ENCODE measurements at places on chromosomes 6 and 20.

DNA sequence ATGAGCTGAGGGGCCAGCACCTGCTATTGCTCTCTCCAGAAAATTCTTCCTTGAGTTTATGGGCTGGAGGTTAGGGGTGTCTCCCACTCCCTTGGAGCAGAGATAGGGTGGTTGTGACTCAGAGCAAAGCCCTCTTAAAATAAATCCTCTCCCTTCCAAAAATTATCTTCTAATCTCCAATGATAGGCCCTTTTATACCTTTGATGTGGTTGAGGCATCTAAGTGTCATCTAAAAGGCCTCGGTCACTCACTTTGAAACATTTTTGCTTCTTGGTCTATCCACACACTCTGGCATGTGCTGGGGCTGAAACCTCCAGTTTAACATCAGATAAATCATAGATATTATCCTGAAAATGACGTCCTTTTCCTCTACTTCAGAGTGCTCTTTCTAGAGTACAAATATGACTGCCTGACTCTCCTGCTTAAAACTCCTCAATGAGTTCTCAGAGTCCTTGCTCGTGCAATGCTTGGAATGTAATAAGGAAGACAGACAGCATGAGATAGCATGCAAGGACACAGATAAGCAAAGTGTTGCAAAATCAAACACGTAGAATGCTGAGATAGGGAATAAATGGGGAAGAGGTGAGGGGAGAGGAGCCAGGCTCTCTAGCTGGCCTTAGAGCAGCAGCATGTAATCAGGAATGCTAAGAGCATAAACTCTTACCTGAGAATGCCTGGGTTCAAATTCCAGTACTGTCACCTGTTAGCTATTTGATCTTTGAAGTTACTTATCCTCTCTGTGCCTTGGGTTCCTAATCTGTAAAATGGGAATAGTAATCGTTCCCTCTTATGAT, 374.1 kb upstream of the CITED2 start:
- no peak for DNase-seq

GRCh38 chr20:1924910-1925861, 30.0 kb downstream of the SIRPA start:
- DNase-seq = no peak

DNA sequence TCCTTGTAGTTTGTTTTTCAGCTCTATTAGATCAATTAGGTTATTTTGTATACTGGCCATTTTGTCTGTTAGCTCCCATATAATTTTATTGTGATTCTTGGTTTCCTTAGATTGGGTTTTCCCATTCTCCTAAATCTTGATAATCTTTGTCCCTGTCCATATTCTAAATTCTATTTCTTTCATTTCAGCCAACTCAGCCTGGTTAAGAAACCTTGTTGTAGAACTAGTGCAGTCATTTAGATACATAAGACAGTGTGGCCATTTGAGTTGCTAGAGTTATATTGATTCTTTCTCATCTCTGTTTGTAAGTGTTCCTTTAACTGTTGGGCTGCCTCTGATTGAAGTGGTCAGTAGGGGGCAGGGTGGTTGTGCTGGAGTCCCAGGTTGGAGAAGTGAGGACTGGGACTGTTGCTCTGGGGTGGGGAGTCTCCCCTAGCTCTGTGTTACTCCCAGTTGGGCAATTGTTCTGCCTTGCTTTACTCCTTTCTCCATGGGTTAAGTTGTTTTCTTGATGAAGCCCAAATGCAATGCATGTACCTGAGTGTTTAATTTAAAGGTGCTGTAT, 98.8 kb upstream of the NRN1 start:
- no peak for DNase-seq

DNA sequence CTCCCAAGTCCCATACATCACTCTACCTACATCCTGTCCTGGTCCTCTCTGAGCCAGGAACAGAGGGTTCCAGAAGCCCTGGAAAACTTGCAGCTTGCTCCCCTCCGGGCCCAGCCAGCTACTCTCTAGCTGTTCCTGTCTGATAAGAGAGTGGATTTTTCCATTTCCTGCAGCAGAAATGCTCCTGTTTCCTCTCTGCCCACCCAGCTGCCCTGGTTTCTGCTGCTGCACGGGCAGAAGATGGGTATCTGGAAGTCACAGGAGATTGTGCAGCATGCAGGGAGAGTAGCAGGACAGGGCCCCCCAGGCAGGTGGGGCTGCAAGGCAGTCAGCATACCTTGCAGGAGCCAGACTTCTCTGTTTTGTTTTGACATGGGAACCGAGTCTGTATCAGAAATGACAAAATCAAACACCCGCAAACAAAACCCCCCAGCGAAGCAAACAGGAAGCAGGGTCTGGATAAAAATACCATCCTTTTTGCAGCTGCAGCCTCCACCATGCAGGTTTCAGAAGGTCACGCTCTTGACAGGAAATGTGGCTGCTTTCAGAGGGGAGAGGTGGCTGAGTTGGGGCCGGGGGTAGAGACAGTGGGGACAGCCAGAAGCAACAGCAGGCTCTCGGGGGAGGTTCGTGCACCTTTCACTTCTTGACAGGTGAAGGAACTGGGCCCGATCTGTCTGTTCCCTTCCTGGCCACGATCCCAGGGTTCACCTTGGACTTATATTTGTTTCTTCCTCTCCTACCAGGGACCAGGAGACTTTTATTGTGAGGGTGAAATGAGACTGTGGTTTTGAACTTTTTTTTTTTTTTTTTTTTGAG, 50.8 kb upstream of the FAM83D start:
- no peak for DNase-seq

GRCh38 chr6:1379788-1380147, 9.6 kb upstream of the FOXF2 start:
- no peak for DNase-seq

DNA sequence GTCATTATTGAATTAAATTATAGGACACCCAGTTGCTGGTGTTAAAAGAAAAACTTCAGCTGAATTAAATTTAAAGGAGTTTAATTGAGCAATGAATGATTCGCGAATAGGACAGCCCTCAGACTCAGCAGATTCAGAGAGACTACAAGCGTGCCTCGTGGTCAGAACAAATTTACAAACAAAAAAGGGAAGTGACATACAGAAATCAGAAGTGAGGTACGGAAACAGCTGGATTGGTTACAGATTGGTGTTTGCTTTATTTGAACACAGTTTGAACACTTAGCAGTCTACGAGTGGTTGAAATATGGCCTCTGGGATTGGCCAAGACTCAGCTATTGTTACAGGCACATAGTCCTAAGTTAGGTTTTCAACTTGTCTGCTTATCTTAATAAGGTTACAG, 25.8 kb upstream of the TNFRSF21 start:
- DNase-seq = no peak

- DNase-seq = peak; percentile 67
Observed at GRCh38 chr6:36678488-36679042, at the start of gene CDKN1A. Gene CDKN1A, plus strand, starts transcription at chr6:36678714. Its CDS starts 5,388 bp downstream, at chr6:36684102.

GRCh38 chr6:43869792-43870659, 100.0 kb downstream of the VEGFA start:
- no peak for DNase-seq

DNA sequence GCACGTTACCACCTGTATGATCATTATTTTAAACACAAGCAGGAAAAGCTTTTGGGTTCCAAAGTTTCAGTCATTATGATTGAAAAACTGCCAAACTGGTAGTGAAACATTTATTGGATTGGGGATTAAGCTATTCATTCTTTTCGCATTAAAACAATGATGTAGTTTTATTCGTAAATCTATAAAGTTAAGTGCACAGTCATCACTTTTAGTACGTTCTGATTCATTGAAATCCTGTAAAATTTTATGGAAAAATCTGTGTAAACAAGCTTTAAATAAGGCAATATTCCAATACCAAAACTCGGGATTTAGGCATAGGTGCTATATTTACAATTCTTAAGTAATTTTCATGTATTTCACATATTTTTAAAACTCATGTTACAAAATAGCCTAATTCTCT, 379.9 kb downstream of the PLCB1 start:
- no peak for DNase-seq
